ENCODE measurements at places on chromosomes 1 and 21. TPM values are rescaled to one million over a fixed set of nuclear protein-coding genes. Genes with fewer than 3 reads are reported as not detected.

Gene LIN28A
- total RNA-seq: not detected

Gene DCST2
- 0.87 TPM for total RNA-seq

Gene NOS1AP
- total RNA-seq: 1.3 TPM

Gene UBXN10
- 0.29 TPM for total RNA-seq

Gene SAMD11
- total RNA-seq: 2.8 TPM

Gene RALGPS2
- 5.2 TPM for total RNA-seq

Gene WNT3A
- total RNA-seq: not detected

Gene PRKCZ
- total RNA-seq: 1.4 TPM

Gene AGMAT
- 0.58 TPM for total RNA-seq

Gene HSD3B2
- total RNA-seq: not detected

Gene UTS2
- not detected for total RNA-seq

Gene APOBEC4
- not detected for total RNA-seq

Gene SEC22B
- total RNA-seq: 35.1 TPM

Gene PLPP3
- 112 TPM for total RNA-seq

Gene KRTAP19-4
- total RNA-seq: not detected

Gene FCRLB
- 0.48 TPM for total RNA-seq

Gene NPR1
- total RNA-seq: 156 TPM

Gene RUNX3
- 3.4 TPM for total RNA-seq

Gene MR1
- 14.2 TPM for total RNA-seq

Gene CD2
- total RNA-seq: 2.3 TPM

Gene S100A16
- 107 TPM for total RNA-seq

Gene TAS1R3
- 0.19 TPM for total RNA-seq

Gene UMODL1
- total RNA-seq: not detected

Gene CHRNB2
- total RNA-seq: not detected

Gene KDM1A
- total RNA-seq: 40.1 TPM

Gene GSTM4
- 22.6 TPM for total RNA-seq

Gene KLHDC7A
- 0.93 TPM for total RNA-seq

Gene KIRREL1
- total RNA-seq: 99.8 TPM

Gene LHX4
- total RNA-seq: 0.06 TPM

Gene BSND
- total RNA-seq: not detected

Gene OVAAL
- not detected for total RNA-seq

Gene ATP6V1G3
- total RNA-seq: not detected

Gene CSMD2
- 1.3 TPM for total RNA-seq

Gene OSCP1
- total RNA-seq: 7.0 TPM

Gene OR2L13
- not detected for total RNA-seq

Gene ABCA4
- total RNA-seq: 1.3 TPM

Gene NEK2
- not detected for total RNA-seq

Gene TRAPPC3
- 68.3 TPM for total RNA-seq

Gene RGS8
- not detected for total RNA-seq

Gene C4BPA
- total RNA-seq: not detected

Gene CACNA1E
- 0.45 TPM for total RNA-seq

Gene CFAP107
- not detected for total RNA-seq

Gene RNU1-4
- total RNA-seq: 6,165 TPM

Gene ZBTB8A
- total RNA-seq: 6.8 TPM
